ENCODE measurements at places on chromosomes 13 and 19.

GRCh38 chr19:47514151-47514868, 553 bp downstream of the NAPA start:
- DNase-seq, result no peak

DNA sequence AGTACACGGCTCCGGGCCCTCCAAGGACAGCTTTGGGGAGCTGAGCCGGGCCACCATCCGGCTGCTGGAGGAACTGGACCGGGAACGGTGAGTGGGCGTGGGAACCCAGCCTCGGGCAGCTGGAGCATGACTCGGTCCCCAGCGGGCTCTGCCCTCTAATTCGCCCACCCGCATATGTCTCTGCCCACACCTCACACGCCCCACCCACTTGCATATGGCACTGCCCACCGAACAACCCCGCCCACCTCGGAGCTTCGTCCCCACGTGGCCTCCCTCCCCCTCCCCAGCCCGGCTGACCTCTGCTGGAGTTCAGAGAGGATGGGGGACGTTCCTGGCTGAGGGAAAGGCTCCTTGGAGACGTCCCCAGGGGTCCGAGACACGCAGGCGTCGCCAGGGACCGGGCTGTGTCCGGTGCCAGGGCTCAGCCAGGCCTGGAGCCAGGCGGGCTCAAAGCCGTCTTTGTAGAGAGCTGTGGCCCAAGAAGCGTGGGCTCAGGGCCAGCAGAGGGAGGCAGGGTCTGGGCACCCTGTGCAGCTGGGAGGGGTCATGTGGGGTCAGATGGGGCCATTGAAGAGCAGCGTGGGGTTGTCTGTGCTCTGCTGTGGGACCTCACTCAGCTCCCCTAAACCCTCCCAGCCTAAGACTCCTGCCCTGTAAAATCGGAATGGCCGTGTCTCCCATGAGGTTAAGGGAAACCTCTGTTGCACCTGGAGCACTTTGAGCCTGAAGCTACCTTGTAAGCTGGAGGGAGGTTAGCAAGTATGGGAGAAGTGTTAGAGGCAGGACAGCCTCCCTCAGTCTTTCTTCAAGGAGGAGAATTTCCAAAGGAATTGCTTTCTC, 3.8 kb downstream of the APC2 start:
- no peak for DNase-seq

- DNase-seq, result no peak
Measured at GRCh38 chr13:112684071-112684845, 5.6 kb upstream of the ATP11A start.

DNA sequence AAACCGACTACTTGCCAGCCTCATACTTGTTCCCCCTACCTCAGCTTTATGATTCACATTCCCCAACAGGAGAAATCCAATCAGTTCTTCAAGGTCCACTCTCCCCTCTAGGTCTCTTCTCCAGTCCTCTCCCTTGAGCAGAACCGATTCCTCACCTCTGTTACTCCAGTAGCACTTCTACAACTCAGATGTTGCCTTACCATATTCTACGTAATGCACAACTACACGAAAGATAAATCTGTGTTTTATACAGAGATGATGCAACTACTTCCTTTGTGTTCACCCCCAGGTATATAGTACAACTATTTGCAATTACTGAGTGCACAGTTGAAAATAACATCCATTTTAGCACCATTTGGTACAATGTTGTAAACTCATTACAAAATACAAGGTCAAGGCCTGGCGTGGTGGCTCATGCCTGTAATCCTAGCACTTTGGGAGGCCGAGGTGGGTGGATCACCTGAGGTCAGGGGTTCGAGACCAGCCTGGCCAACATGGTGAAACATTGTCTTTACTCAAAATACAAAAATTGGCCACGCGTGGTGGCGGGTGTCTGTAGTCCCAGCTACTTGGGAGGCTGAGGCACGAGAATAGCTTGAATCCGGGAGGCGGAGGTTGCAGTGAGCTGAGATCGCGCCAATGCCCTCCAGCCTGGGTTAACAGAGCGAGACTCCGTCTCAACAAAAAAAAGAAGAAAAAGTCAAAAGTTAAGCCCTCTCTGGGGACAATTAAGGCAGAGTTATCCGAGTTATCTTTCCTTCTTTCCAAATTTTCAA, 2.8 kb upstream of the WBP4 start:
- peak; percentile 23 for DNase-seq

GRCh38 chr13:30685320-30685859, 50.0 kb upstream of the ALOX5AP start:
- no peak for DNase-seq

GRCh38 chr19:3227054-3227626, 2.7 kb downstream of the CELF5 start:
- no peak for DNase-seq

- DNase-seq, result no peak
Measured at GRCh38 chr19:2221250-2221831, 14.8 kb downstream of the PLEKHJ1 start.

Data from astrocyte of the cerebellum (primary cell).